ENCODE measurements at places on chromosomes 5 and 9. TPM values are rescaled to one million over a fixed set of nuclear protein-coding genes. Genes with fewer than 3 reads are reported as not detected.

GARNL3 gene
- polyA plus RNA-seq: not detected

DNA sequence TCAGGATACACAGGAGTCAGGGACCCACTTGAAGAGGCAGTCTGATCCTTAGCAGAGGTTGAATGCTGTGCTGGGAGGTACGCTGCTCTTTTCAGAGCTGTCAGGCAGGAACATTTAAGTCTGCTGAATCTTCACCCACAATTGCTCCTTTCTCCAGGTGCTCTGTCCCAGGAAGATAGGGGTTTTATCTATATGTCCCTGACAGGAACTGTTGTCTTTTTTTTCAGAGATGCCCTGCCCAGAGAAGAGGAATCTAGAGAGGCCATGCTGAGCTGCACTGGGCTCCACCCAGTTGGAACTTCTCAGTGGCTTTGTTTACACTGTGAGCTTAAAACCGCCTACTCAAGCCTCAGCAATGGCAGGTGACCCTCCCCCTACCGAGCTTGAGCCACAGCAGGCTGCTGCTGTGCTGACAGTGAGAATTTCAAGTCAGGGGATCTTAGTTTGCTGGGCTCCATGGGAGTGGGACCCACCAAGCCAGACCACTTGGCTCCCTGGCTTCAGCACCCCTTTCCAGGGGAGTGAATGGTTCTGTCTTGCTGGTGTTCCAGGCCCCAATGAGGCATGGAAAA, 169.0 kb downstream of the FBXL17 start:
- no peak for DNase-seq

DNA sequence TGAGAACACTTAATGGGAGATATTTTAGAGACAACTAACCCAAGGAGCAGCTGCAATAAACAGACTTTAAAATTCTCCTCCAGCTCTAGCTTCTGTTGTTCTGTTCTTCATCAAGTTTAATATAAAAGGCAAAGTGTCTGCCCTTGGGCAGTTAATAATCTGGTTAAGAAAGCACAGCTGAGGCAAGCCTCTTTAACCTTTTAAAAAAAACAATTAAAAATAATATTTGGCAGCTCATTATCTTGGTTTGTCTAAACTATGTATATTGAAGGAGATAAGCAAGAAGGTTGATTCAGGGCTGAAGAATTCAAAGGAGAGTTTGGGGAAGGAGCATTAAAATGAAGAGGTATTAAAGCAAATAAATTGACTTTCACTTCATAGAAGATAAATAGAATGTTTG, 75.4 kb downstream of the TSSK1B start:
- no peak for DNase-seq

DNA sequence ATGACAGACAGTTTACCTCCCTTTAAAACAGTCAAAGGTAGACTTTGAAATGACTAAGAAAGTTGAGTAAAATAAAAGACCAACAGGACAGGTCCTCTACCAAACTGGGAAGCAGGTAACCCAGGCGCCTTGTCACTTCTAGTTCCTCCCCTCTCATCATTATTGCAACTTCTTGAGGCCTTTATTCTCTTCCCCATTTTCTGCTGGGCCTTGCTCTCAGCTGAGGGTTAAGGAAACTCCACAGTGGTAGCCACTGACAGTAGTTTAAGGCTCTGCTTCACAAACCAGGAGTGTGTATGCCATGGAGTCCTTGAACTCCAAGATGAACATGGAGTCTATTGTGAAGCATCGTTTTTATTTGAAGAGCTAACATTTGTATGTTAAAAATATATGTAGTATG, 36.9 kb upstream of the TCERG1 start:
- DNase-seq: no peak

GRCh38 chr5:175596761-175597189, 61.1 kb upstream of the HRH2 start:
- no peak for DNase-seq

DNA sequence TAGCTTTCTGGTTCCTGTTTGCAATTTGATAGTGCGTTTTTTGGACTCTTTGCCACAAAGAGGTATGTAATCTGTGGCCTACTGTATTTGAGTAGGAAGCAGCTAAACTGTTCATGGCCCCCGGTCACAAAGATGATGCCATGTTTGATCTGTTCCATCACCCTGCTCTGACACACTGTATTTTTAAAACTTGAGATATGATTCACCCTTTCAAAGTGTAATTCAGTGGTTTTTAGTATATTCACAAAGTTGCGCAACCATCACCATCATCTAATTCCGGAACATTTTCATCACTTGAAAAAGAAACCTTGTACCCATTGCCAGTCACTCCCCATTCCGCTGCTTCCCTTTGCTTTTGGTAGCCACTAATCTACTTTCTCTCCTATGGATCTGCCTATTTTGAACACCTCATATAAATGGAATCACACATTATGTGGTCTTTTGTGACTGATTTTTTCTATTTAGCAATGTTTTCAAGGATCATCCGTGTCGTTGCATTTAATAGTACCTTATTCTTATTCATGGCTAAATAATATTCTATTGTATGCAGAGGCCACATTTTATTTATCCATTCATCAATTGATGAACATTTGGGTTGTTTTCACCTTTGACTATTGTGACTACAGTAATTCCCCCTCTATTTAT, 141.6 kb downstream of the NR3C1 start:
- DNase-seq: no peak

DNA sequence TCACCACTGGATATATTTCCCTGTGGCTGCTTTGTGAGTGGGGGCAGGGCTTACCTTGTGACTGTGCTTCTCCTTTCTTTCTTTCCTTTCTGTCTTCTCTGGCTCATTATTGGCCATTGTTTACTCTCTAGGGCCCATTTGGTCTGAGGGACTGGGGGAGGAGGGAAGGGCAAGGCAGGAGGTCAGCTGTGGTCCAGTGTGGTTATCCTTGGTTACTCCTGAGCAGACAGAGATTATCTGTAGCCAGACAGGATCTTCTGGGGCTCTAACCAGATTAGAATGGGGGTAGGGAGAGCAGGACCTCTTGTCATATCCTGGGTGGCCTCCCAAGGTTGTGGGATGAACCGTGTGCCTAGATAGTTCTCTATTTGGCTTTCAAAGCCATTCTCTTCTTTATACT, 71.2 kb downstream of the ANKRD55 start:
- DNase-seq: no peak

PCDHB2 gene
- polyA plus RNA-seq: not detected

- no peak for DNase-seq
Measured at GRCh38 chr5:68407311-68408239, 192.0 kb downstream of the PIK3R1 start.

- no peak for DNase-seq
Measured at GRCh38 chr9:131757549-131757948, 17.7 kb upstream of the RAPGEF1 start.

GRCh38 chr9:18675332-18675731, 201.4 kb downstream of the ADAMTSL1 start:
- DNase-seq: no peak

PCDHGB1 gene
- not detected for polyA plus RNA-seq

GRCh38 chr9:95167998-95168397, 149.5 kb downstream of the FANCC start:
- peak; percentile 23 for DNase-seq

All from naive B cell (primary cell).